ENCODE measurements at places on chromosomes 5 and 9. TPM values are rescaled to one million over a fixed set of nuclear protein-coding genes. Genes with fewer than 3 reads are reported as not detected.

The SPINK14 gene
- not detected for total RNA-seq

The TMEM215 gene
- not detected for total RNA-seq

The HMGCR gene
- total RNA-seq, result 19.9 TPM

The MAP1B gene
- 12.8 TPM for total RNA-seq

The CDH9 gene
- not detected for total RNA-seq

The SREK1 gene
- 43.1 TPM for total RNA-seq

GRCh38 chr9:133108794-133109641 is 12.0 kb downstream of the RALGDS start:
- H3K4me1 ChIP-seq, result peaks cover under 1% of the 10 kb centered on the region
- H3K36me3 ChIP-seq, result peaks cover 3% of the 10 kb centered on the region
- no peaks in the 10 kb centered on the region for H3K27me3 ChIP-seq
- DNase-seq, result no peak
- H3K27ac ChIP-seq, result no peak overlapping the region

- H3K27ac ChIP-seq, result no peak overlapping the region
- H3K4me1 ChIP-seq, result peaks cover 49% of the 10 kb centered on the region
- H3K36me3 ChIP-seq, result no peaks in the 10 kb centered on the region
- DNase-seq, result no peak
Observed at GRCh38 chr5:43429706-43430105, 17.5 kb upstream of the CCL28 start.

DNA sequence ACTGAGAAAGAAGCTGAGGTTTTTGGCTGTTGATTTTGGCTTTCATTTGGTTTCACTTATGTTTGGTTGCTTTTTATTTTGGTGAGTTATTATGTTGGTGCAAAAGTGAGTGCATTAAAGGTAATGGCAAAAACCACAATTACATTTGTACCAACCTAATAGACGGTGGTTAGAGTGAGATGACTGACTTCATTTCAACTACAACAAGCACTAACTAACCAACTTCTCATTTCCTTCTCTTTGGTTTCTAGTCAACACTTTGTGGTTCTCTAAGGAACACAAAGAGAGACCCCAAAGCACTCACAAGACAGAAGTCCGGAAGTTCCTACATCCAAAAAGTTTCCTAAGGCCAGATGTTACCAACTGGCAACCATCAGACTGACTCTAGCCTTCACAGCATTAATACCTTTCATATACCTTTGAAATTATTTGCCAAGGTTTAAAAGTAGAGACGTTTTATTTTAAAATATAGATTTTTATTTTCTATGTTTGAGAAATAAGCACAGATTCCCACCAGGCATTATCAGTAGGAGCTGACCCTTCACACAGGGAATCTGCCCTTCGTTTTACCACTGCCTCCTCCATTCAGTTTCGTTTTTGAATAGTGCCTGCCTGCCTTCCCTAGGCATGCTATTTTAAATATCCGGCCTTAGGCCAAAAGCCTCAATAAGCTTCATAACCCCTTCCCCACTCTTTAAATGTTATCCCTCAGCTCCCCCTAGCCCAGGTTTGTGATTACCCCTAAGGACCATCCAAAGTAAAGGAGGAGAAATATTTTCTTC is 301.1 kb upstream of the PTGER4 start:
- H3K4me1 ChIP-seq, result peaks cover 30% of the 10 kb centered on the region
- H3K36me3 ChIP-seq, result no peaks in the 10 kb centered on the region
- no peak overlapping the region for H3K4me3 ChIP-seq
- no peak overlapping the region for H3K27ac ChIP-seq
- no peak for DNase-seq

DNA sequence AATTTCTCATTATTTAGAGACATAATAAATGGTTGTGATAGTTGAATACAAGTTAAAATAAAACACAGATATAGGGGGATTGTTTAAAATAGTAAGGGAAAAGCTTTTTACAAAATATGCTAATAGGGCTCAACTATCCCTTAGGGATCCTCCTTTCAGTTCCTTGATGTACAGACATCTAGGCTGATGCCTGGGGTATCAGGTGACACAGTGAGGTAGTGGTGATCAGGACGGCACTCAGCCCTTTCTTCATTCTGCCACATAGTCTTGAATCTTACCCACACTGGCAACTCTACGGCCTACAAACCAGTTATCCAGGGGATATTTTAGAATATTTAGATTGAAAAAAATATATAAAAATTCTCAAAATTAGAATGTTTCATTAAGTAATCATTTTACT is 12.5 kb upstream of the SLC35D2 start:
- H3K27me3 ChIP-seq, result no peaks in the 10 kb centered on the region
- DNase-seq, result no peak
- no peak overlapping the region for H3K4me3 ChIP-seq
- H3K27ac ChIP-seq, result no peak overlapping the region

DNA sequence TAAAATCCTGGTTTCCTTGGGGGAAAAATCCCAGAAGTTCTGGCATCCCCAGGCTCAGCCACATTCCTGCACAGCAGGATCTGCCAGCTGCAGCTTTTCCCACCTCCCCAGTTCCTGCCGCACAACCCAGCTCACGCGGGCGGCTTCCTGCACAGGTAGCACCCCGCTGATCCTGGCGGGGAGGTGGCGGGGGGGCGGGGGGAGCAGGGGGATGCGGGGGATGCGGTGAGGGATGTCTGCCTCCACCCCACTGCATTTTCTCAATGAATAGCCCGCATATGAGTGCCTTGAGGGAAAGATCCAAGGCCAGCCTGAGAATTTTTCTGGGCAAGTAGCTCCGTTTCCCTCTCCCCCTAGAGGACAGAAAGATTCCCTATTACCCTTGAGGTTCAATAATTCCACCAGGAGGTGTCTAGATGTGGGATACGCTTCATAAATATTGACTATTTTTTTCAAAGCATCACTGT is 21.1 kb downstream of the GFPT2 start:
- H3K27ac ChIP-seq, result peak overlapping the region; percentile 92
- H3K36me3 ChIP-seq, result no peaks in the 10 kb centered on the region
- H3K27me3 ChIP-seq, result no peaks in the 10 kb centered on the region
- H3K4me3 ChIP-seq, result 0 out of 2 replicates have a peak overlapping the region, but pooled peaks have one; percentile 26

- no peaks in the 10 kb centered on the region for H3K4me1 ChIP-seq
- no peaks in the 10 kb centered on the region for H3K27me3 ChIP-seq
- no peak overlapping the region for H3K27ac ChIP-seq
- no peaks in the 10 kb centered on the region for H3K36me3 ChIP-seq
- no peak for DNase-seq
Observed at GRCh38 chr9:37370968-37371563, 51.4 kb upstream of the GRHPR start.

- peak within 1 kb of the TSS; percentile 75 for H3K27ac ChIP-seq
- H3K27me3 ChIP-seq, result no peaks in the 10 kb centered on the region
- peak within 1 kb of the TSS; percentile 99 for H3K4me3 ChIP-seq
- H3K4me1 ChIP-seq, result peaks cover 21% of the 10 kb centered on the region
Observed at GRCh38 chr9:112380102-112380824, at the start of gene HSDL2. Gene HSDL2, plus strand, starts transcription at chr9:112380108. Its CDS starts 56 bp downstream, at chr9:112380164.

GRCh38 chr9:116549786-116550660 is 137.1 kb upstream of the TRIM32 start:
- H3K27ac ChIP-seq, result no peak overlapping the region
- H3K4me1 ChIP-seq, result peaks cover 6% of the 10 kb centered on the region
- H3K27me3 ChIP-seq, result no peaks in the 10 kb centered on the region
- no peaks in the 10 kb centered on the region for H3K36me3 ChIP-seq
- no peak for DNase-seq

GRCh38 chr9:107425101-107426025 is 64.2 kb downstream of the KLF4 start:
- H3K27ac ChIP-seq, result no peak overlapping the region
- H3K4me3 ChIP-seq, result peak overlapping the region; percentile 27
- H3K4me1 ChIP-seq, result peaks cover 4% of the 10 kb centered on the region
- no peaks in the 10 kb centered on the region for H3K27me3 ChIP-seq
- peak; percentile 58 for DNase-seq

DNA sequence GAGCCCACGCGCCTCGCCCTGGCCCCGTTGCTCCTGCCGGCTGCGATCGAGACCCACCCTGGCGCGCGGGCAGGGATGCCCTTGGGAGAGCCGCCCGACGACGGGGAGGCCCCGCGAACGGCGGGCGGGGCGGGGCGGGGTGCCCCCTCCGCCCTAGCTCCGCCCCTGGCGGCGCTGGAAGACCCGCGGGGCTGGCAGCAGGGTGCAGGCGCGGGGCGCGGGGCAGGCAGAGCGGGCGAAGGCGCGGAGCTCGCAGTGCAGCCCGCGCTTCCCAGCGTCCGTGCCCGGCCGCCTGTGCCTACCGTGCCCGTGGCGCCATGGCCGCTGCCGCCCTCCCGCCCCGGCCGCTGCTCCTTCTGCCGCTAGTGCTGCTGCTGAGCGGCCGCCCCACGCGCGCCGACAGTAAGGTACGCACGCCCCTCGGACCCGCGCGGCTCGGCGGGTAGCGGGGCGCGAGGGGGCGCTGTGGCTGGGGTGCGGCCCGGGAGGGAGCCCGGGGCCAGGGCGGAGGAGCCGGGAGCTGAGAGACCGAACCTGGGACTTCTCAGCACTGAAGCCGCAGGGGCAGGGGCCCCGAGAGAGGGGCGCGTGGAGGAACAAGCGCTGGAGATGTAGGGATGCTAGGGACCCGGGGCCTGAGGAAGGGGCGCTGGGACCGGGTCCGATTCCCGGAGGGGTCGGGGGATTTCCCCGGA is at the start of gene OLFML2A:
TSS of gene OLFML2A (plus strand) at position 180 of the 695 bp plus-strand sequence. CDS start at position 318, 138 bp downstream.
- peak; percentile 30 for DNase-seq
- no peak within 1 kb of the TSS for H3K27ac ChIP-seq
- peaks cover 23% of the 10 kb centered on the region for H3K4me1 ChIP-seq
- H3K36me3 ChIP-seq, result no peaks in the 10 kb centered on the region

DNA sequence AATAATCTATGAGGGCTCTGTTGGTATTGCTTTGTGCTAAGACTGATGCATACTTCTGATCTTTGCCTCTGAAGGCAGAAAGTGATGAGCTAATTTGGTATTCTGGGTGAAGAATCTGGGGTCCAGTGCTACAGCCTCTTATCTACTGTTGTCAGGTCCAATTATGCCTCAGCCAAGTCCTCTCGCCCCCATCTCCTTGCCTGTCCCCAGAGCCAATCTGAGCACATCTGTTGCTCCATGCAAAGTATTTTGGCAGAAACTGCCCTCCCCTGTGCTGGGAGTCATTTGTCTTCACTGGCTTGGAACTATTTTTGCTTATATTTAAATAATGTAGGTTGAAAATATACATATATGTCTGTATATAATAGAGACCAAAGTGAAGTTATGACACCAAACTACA is 23.4 kb downstream of the LSM11 start:
- no peaks in the 10 kb centered on the region for H3K36me3 ChIP-seq
- no peak overlapping the region for H3K4me3 ChIP-seq
- DNase-seq, result no peak
- H3K27ac ChIP-seq, result no peak overlapping the region
- H3K27me3 ChIP-seq, result no peaks in the 10 kb centered on the region
- peaks cover 12% of the 10 kb centered on the region for H3K4me1 ChIP-seq

DNA sequence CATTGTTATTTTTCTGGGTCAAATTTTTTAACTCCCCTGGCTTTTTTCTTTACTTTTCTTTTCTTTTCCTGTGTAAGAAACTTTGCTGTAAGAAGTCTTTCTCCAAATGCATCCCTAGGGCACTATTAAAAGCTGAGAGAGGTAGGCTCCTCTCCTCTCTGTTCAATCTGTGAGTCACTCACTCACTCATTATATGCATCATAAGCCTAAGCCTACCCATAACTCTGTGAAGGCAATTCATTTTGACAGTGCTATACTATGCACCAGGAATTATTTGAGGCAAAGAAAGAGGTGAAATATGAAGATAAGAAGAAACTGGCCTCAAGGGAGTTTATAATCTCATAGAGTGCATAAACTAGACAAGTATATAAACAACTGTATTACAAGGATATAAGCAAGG is 67.9 kb upstream of the PRR16 start:
- H3K4me1 ChIP-seq, result no peaks in the 10 kb centered on the region
- no peak overlapping the region for H3K27ac ChIP-seq
- DNase-seq, result peak; percentile 27
- H3K36me3 ChIP-seq, result no peaks in the 10 kb centered on the region
- no peak overlapping the region for H3K4me3 ChIP-seq

GRCh38 chr9:98263080-98263479 is 7.6 kb upstream of the TBC1D2 start:
- H3K4me3 ChIP-seq, result no peak overlapping the region
- no peaks in the 10 kb centered on the region for H3K4me1 ChIP-seq
- H3K27ac ChIP-seq, result no peak overlapping the region
- no peak for DNase-seq
- no peaks in the 10 kb centered on the region for H3K36me3 ChIP-seq

- H3K27me3 ChIP-seq, result no peaks in the 10 kb centered on the region
- H3K27ac ChIP-seq, result no peak overlapping the region
- H3K4me1 ChIP-seq, result no peaks in the 10 kb centered on the region
Observed at GRCh38 chr5:64918083-64918482, 149.4 kb downstream of the CWC27 start.

DNA sequence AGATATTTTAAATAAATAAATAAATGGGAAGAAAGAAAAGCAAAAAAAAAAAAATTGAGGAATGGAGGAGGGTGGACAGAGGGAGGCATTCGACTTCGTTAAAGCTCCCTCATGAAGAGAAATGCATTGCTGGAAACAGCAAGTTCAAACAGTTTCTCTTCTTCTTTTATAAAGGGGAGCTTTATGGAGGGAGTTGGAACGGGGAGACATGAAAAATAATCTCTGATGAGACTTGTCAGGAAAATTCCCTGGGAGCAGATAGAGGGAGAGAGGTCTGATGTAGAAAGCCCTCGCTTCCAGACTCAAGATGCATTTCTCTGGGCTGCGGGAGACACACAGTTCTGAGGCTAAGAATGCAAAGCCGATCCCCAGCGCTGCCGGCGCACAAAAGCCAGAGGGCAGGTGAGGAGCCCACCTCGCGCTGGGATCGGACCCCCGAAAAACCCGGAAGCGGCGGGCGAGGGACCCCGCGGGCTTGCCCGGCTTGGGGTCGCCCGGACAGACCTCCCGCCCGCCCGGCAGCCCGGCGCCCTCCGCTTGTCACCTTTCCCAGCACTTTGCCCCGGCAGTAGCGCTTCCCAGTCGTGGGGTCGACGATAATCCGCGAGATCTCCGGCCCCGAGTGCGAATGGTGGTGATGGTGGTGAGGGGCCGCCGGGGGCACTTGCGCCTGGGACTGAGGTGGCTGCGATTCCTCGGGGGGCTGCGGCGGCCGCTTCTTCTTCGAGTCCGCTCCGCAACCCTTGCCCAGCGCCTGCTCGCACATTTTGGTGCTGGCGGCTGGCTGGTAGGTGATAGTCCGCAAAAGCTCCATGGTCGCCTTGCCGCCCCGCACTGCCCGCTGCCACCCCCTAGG is 512 bp downstream of the PLK2 start:
- no peaks in the 10 kb centered on the region for H3K27me3 ChIP-seq
- peaks cover 46% of the 10 kb centered on the region for H3K4me1 ChIP-seq
- DNase-seq, result no peak
- H3K27ac ChIP-seq, result peak overlapping the region; percentile 84
- peaks cover 46% of the 10 kb centered on the region for H3K36me3 ChIP-seq
- H3K4me3 ChIP-seq, result peak overlapping the region; percentile 99

- H3K36me3 ChIP-seq, result no peaks in the 10 kb centered on the region
- no peak overlapping the region for H3K4me3 ChIP-seq
- H3K27me3 ChIP-seq, result no peaks in the 10 kb centered on the region
- peak; percentile 96 for DNase-seq
- peak overlapping the region; percentile 13 for H3K27ac ChIP-seq
- H3K4me1 ChIP-seq, result peaks cover 14% of the 10 kb centered on the region
Observed at GRCh38 chr5:89878140-89879132, 531.1 kb downstream of the CETN3 start.

GRCh38 chr5:163613150-163613442 is 107.7 kb downstream of the MAT2B start:
- H3K36me3 ChIP-seq, result no peaks in the 10 kb centered on the region
- H3K4me3 ChIP-seq, result no peak overlapping the region
- no peak overlapping the region for H3K27ac ChIP-seq
- no peaks in the 10 kb centered on the region for H3K4me1 ChIP-seq
- no peak for DNase-seq
- peaks cover 66% of the 10 kb centered on the region for H3K27me3 ChIP-seq
